ENCODE measurements at places on chromosomes 13 and 19.
A peak's percentile ranks its signal among the peaks of the same experiment; 100 is the strongest.

GRCh38 chr13:73467125-73467524 lies 408.3 kb downstream of the KLF5 start:
- no peak for DNase-seq

- peak; percentile 57 for DNase-seq
These were observed 15.4 kb downstream of the TLE5 start for GRCh38 chr19:3046698-3047495.

- no peak for DNase-seq
These were observed 203.5 kb upstream of the HTR2A start for GRCh38 chr13:47100214-47100853.

- no peak for DNase-seq
These were observed 48.8 kb upstream of the NPAS1 start for GRCh38 chr19:46970815-46971214.

DNA sequence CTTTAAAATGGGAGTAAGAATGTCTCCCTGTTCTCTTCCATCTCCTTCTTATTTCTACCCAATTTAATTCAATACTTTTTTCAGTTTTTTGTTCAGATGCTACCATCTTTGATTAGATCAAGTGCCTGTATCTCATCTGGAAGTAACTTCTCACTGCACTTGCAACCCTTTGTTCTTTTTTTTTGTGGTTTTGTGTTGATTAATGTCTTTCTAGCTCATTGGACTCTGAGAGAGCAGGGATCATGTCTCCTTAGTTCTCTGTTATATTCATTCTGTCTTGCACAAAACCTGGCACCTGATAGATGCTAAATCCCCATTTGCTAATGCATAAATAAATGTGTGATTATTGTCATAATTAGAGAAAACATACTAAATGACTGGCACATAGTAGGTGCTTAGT lies 834 bp upstream of the ITGBL1 start:
- DNase-seq = no peak

DNA sequence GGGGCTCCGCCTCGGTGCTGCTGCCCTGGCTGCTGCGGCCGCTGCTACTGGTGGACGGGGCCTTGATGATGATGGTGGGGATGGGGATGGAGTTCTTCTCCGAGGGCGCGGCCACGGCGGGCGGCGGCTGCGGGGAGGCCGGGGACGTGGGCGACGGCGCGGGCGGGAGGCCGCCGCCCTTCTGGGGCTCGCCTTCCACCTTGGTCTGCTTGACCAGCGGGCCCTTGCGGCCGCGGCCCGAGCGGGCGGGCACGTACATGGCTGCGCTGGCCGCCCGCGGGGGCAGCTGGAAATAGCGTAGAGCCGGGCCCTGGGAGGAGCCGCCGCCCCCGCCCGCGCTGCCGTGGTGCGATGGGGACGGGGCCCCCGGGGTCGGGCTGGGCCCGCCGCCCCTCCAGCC lies 19.2 kb downstream of the C19orf81 start:
- no peak for DNase-seq

DNA sequence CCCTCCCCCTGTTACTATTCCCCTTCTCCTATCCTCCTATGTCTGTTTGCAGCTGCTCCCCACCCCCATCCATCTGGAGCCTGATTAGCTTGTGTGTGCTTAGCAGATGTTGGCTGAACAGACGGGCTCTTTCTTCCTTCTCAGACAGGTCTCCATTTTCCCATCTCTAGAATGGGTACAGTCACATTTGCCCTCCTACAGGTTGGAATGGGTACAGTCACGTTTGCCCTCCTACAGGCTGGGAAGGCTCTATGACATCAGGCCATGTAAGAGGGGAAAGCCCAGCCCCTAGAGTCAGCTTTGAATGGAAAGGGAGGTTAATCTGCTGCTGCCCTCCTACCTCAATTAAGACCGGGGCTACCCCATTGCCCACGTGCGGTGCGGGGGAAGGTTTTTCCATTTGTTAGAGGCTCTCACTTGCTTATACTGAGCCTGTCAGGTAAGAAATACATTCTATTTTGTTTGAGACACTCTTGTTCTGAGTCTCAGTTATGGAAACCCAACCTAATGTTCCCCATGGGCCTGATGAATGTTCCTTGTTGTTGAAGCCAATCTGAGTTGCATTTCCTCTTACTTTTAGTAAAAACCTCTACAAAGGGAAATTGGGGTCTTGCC lies 2.2 kb upstream of the CLEC17A start:
- no peak for DNase-seq

DNA sequence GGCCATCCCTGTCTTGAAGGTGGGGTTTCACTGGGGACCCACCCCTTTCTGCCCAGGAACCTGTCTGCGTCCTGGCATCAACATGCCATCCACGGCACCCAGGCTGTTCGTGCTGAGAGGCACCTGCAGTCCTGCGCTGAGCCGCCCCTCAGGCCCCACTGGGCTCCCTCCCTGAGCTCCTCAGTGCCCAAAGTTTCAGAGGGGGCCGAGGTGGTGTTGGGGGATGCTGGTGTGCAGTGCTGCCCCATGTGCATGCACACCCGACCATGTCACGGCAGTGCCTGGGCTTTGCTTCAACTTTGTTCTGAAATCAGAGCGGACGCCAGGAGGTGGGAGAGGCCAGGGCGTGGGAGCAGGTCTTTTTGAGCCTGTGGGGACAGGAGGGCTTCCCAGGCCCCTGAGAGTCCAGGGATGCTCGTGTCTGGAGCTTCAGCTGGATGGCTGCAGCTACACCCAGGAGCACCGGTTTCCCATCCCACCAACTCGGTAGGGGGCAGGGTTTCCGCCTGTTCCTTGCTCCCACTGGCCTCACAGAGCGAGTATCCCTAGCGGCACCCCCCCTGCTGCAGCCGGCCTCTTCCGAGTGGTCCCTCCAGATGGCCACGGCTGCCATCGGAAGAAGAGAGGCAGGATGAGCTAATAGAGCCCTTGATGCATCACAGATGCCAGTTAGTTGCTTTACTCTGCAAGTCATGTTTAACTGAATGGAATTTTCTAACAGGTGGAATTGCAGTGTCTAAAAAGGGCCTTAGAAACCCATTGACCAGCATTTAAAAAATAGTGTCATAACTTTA lies 44.0 kb downstream of the WDFY2 start:
- no peak for DNase-seq

DNA sequence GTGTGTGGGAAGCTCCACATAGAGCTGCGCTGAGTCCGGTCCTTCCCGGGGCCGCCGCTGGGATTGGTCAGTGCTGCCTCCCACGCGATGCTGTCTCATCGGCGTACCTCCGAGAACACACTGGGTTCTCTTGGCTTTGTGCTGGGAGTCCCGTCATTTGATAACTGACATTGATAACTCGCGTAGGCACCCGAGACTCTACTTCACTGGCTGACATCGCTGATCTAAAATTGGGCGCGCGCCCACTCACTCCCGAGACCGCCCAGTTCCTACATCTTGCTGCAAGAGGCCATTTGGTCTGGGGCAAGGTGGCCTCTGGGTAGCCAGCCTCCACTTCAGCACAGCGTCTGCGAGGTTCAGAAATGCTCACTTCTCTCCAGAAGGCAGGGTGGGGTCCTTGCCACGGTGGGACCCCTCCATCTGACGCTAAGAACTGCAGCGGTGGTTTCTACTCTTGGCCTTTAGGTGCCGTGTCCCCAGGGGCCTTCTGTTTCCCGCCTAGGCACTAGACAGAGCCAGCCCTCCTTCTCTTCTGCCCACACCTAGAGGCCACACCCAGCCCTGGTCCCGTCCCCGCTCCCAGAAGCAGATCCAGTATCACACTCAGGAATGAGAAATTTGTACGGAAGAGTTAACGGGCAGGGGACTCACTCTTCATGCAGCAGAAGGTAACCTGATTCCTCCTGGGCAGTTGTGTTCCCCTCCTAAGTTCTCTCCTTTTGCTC lies 40.7 kb upstream of the ATP11A start:
- DNase-seq = no peak

- DNase-seq = no peak
These were observed 4.7 kb upstream of the CNFN start for GRCh38 chr19:42394751-42395150.

DNA sequence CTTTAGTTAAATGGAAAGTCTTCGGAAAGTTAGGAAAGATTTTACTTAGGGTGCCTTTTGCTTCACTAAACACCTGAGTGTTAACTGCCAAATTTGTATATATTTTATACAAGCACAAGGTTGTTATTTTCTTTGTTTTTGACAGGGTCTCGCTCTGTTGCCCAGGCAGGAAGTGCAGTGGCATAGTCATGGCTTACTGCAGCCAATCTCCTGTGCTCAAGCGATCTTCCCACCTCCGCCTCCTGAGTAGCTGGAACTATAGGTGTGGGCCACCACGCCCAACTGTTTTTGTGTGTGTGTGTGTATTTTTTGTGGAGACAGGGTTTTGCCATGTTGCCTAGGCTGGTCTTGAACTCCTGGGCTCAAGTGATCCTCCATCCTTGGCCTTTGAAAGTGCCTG lies 16.2 kb downstream of the KCTD4 start:
- DNase-seq = no peak

DNA sequence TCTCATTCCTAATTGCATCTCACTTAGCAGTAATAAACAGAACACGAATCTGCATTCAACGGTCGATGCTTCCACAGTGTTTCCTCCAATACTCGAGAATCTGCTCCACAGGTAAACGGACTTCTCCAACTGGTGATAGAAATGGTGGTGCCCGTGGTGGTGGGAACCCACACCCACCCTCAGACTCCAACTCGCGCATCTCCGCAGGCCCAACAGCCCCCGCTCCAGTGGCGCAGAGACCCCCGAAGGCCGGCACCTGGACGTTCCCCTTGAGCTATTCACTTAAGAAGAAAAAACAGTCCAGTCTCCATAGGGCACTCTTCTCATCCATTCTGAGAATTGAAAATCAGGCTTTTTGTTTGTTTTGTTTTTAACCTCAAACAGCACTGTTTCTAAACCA lies 13.8 kb upstream of the RASA3 start:
- no peak for DNase-seq

All from CD4-positive, alpha-beta T cell treated with Interleukin-6 at 100 ng/mL for 8 hours (primary cell).